ENCODE measurements at places on chromosomes 1 and 21.
A peak's percentile ranks its signal among the peaks of the same experiment; 100 is the strongest.

GRCh38 chr21:25806060-25806459 lies 71.3 kb downstream of the GABPA start:
- no peak for DNase-seq

GRCh38 chr1:247548769-247549182 lies at the start of gene GCSAML:
Gene GCSAML, plus strand, starts transcription at chr1:247549134. Its CDS starts 58 bp downstream, at chr1:247549192.
- no peak for DNase-seq

GRCh38 chr1:46401154-46401913 lies 7.2 kb downstream of the FAAH start:
- no peak for DNase-seq

GRCh38 chr1:29315262-29315661 lies 78.9 kb downstream of the PTPRU start:
- no peak for DNase-seq

GRCh38 chr1:90384193-90384592 lies 332.9 kb downstream of the BARHL2 start:
- no peak for DNase-seq

DNA sequence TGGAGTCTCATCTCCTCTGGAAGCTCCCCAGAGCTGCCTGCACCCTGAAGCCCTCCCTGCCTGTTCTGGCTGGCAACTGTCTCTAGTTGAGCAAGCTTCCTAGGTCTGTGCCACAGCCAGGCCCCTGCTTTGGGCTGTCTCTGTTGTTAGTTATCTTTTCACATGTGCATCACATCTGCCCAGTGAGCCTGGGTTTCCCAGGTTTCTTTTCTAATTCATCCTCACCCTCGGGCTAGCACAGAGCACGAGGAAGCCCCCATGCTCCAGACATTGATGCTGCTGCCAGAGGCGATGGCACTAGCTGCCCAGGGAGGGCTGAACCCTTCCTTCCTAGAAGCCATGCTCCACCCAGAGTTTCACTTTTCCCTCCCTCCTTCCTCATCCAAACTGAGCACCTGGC lies 27.2 kb downstream of the RASSF5 start:
- peak; percentile 4 for DNase-seq

GRCh38 chr1:207808322-207808705 lies 56.5 kb downstream of the CD46 start:
- DNase-seq: peak; percentile 15

DNA sequence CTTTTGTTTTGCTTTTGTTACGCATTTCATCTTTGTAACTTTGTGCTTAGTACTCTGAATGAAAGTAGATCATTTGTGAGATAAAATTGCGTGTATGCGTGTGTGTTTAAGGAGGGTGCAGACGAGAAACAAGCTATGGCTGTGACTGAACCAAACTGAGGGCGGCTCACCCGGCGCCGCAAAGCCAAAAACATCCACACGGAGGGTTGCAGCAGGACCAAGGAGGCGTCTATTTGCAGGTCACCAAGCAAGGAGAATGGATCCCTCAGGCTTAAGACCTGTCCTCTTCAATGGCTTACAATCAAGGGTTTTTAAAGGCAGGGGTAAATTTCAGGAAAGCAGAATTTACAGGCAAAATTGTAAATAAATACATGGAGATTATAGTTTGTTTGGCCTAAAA lies 12.8 kb downstream of the GCSAML start:
- DNase-seq: no peak

DNA sequence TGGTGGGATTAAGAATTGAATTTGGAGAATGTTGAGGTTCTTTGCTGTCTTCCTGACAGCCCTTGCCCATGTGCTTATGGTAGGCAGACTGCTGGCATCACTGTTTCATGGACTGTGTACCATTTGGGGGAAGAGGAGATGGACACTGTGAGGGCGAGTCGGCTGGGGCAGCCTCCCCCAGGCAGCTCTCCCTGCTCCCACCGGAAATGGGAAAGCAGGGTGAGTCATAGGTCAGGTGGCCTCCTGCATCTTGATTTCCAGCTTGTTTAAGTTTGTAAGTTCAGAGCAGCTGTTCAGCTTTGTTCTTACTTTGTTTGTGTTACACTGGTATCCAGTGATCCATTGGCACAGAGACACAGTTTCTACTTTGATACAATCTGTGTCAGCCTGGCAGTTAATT lies 87.2 kb upstream of the CNIH3 start:
- DNase-seq: peak; percentile 38

DNA sequence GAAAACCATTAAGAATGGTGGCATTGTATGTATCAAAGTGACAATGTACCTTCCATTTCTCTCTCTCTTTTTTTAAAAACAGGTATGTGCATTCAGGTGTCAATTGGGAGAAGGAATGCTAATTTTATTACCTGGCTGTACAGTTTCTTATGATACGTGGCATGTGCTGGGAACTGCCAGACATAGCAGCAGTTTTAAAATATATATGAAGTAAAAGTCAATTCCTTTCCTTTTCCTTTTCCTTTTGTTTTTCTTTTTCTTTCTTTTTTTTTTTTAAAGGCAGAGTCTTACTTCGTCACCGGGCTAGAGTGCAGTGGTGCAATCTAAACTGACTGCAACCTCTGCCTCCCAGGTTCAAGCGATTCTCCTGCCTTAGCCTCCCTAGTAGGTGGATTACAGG lies 37.0 kb downstream of the SPEN start:
- no peak for DNase-seq

GRCh38 chr1:19353596-19353995 lies 41.5 kb downstream of the SLC66A1 start:
- DNase-seq: no peak

- no peak for DNase-seq
These were observed 16.7 kb upstream of the GUCA2B start for GRCh38 chr1:42136466-42136865.

GRCh38 chr1:87030740-87031690 lies 116.6 kb downstream of the HS2ST1 start:
- DNase-seq: no peak

DNA sequence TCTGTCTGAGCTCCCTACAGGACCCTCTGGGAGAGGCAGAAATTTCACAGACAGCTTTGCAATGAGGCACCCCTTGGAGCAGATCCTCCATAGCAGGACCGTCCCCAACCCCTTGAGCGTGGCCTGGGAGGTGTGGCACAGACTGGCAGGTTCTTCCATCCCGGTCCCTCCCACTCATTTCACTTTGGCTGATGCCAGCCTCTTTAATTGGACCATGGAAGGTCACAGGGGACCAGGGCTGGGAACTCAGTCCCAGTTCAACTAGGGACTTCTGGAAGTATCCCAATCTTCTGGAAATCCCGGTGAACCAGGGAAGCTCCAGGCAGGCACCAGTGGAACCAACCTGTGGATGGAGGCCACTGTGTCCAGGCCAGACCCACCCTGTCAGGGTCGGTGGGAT lies 83.7 kb downstream of the SPSB1 start:
- no peak for DNase-seq

DNA sequence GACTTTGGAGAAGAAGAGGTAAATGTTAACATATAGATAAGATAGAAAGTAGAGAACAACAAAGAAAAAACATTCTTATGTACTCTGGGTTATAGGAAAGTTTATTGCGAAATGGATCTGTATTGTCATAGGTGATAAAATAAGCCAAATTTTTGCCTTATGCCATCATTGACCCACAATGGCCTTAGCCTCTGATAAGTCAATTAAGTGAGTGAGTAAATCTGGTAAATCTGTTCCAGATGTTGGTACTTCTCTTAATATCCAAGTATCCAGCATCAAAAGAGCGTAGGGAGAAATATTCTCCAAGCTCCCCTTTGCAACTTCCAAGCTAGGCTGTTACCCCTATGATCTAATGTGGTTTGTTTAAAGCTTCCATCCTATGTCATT lies 38.3 kb upstream of the CLCA4 start:
- DNase-seq: no peak

DNA sequence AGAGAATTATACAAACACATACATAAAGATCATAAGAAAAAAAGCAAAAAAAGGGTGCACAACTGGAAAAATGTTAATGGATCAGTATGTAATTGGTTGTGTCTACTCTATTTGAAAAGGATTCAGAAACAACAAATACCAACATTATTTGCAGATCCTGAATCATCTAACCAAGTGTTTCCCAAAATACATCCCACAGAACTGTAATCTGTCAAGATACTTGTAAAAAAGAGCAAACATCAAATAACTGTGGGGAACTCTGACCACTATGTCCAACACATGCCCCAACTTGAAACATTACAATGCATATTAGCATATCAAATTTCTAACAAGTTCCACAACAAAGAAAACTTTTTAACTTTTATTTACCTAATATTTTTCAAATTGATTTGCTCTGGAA lies 22.6 kb downstream of the ANKRD13C start:
- DNase-seq: no peak

DNA sequence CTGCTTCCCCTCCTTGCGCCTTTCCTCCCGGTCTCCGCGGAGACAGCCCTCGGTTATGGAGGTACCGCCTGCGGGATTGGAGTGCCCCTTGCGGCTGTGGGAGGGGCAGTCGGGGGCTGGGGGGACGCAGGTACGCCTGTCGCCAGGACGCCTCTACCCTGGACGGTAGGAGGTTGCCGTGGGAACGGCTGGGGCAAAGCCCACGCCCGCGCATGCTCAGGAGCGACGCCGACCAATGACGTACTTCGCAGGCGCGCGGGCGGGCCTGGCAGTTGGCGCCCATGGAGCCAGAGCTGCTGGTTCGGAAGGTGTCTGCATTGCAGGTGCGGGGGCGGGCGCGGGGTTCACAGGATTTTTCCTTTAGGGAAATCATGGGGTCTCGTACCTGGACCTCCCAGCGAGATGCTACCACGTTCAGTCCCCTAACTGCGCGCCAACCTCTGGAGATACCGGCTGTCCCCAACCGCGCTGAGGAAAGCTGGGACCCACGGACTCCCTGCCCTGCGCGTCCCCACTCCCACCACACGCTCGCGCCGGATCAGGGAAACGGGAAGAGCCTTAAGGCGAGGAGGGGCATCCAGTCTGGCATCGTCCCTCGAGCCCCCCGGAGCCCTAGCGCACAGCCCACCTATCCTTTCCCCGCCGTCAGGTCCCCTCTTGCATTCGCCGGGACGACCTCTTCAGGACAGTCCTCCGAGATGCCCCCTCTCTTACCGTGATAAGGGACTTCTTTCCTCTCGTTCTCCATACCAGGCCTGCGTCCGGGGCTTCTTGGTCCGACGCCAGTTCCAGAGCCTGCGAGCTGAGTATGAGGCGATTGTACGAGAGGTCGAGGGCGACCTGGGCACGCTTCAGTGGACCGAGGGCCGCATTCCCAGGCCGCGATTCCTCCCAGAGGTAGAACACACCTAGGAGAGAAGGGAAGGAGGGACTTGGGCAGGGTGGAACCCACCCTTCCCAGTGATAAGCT lies at the start of gene IQCC:
IQCC (plus strand) TSS at position 271 of the 970 bp plus-strand sequence; CDS start at position 282, 11 bp downstream.
- peak; percentile 93 for DNase-seq

DNA sequence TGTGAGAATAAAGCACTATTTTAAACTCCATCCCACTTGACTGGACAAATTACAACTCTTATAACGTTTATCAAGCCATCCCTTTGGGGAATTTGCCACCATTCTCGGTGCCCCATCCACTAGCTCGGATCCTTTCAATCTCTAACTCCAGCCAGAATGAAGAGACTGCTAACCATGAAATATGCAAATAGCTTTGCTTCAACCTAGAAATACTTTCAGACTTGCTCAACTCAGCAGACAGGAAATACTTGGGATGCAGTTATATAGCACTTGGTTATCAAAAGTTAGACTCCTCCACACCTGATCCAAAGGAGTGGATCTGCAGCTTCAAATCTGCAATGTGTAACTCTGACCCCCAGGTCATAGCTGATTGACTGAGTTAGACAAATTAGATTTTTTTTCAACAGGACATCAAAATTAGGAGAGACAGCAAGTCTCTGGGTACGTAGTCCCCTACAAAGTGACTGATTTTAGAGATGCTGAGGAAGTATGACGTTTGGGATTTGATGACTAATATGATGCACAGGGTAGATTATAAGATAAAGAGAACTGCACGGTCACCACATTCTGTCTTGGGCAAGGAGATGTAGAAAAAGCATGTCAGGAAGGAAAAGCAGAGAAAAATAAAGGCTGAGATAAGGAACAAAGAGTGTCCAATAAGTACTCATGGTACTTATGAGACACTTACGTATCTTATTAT lies 496.0 kb downstream of the AGBL4 start:
- DNase-seq: no peak

DNA sequence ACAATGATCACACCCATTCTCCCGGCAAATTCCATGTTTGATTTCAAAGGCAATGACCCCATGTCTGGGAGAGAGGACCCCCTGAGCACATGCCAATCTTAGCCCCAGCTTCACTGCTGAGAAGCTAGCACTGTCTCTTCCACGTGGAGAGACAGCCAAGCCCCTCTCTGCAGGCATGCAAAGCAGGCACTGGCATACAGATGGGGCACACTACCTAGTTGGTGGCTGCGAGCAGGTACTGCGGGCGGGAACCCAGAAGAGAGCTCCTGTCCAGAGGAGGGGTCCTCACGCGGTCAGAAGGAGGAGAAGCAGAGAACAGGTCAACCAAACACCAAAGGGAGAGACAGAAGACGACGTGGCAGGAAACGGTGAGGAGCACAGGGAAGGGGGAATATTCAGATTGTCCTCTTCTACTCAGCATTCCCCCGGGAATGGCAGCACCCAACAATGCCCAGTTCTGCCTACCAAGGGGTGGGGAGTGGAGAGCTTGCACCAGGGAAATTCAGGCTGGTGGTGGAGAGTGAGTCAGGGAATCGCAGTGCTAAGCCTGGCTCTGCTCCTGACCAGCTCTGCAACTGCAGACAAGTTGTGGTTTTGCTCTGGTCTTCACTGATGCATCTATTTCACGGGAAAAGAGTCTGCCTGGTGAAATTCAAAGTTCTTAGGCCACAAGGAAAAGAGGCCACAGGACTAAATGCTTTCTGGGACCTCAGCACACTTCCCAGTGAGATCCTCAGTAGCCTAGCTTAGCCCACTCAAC lies 48.1 kb upstream of the GOLT1A start:
- no peak for DNase-seq

GRCh38 chr1:58266242-58266641 lies 280.3 kb downstream of the OMA1 start:
- no peak for DNase-seq

GRCh38 chr1:211519602-211520001 lies 27.6 kb upstream of the RD3 start:
- no peak for DNase-seq

- DNase-seq: peak; percentile 57
These were observed 277.0 kb downstream of the PTPRU start for GRCh38 chr1:29513357-29513756.

DNA sequence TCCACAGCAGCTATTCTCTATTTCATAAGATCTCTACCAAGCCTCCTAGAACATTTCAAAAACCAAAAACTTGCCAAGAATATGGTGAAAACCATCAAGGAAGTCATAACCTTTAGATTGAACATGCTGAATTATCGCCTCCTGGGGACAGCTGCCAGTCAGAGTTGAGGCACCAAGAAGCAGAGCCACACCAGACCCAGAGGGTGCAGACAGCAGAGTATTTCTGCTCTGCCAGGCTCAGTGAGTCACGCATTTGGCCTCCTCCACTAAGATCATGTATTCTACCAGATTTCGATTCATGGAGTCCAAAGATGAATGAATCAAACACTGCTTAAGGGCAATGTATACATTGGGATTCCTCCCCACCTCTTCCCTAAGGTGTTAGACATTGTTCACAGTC lies 2.1 kb downstream of the F3 start:
- DNase-seq: no peak

GRCh38 chr1:160643138-160643537 lies 3.7 kb downstream of the SLAMF1 start:
- no peak for DNase-seq
